ENCODE measurements at places on chromosomes 13 and 19. TPM values are rescaled to one million over a fixed set of nuclear protein-coding genes. Genes with fewer than 3 reads are reported as not detected.

The SPC24 gene
- 1.8 TPM for total RNA-seq

The LILRA1 gene
- 0.21 TPM for total RNA-seq

The NMRK2 gene
- 0.67 TPM for total RNA-seq

The FAM83E gene
- total RNA-seq = not detected

The ICAM5 gene
- 0.88 TPM for total RNA-seq

The GRIN3B gene
- total RNA-seq = not detected

The EID2B gene
- total RNA-seq = 6.3 TPM

The CYSLTR2 gene
- 1.6 TPM for total RNA-seq

The DOCK9 gene
- total RNA-seq = 113 TPM

DNA sequence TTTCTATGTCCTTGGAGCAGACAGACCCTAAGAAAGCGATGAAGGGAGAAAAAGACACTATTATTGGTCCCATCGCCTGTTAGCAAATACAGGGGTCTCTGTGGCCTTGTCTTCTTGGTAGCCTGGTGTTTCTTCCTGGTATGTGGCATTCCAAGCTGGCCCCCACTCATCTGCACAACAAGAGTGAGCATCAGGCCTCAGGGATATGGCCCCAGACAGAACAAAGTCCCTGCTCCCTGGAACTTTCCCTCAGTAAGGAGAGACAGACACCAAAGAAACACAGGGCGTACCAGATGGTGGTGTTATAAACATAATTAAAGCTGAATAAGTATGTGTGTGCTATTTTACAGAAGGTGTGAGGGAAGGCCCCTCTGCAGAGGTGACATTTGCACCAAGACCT, 48.2 kb upstream of the KPNA3 start:
- no peak overlapping the region for H3K27ac ChIP-seq
- no peaks in the 10 kb centered on the region for H3K4me1 ChIP-seq
- H3K4me3 ChIP-seq = no peak overlapping the region
- no peaks in the 10 kb centered on the region for H3K36me3 ChIP-seq

DNA sequence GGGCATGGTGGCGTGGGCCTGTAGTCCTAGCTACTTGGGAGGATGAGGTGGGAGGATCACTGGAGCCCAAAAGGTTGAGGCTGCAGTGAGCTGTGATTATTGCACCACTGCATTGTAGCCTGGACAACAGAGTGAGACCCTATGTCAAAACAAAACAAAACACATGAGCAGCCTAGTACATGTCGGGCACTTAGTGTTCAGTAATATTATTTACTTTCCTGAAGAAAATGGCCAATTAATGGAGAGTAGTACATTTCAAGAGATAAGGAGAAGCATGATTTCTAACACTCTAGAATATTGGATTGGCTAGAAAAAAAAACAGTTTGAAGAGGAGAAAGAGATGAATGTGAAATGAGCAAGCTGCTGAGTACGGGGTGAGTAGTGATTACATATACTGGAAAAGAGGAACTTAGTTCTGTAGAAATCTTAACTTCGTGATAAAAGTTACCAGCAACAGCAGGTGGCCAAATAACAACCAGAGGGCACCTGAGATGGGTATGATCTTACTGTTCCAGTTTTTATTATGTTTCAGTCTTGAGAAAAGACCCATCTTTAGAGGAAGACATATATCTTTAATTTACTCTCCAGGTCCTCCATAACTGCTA, 36.2 kb downstream of the SPATA13 start:
- H3K27ac ChIP-seq = no peak overlapping the region
- no peak overlapping the region for H3K4me3 ChIP-seq
- H3K4me1 ChIP-seq = no peaks in the 10 kb centered on the region
- H3K27me3 ChIP-seq = no peaks in the 10 kb centered on the region
- H3K36me3 ChIP-seq = no peaks in the 10 kb centered on the region
- DNase-seq = no peak

- H3K4me1 ChIP-seq = no peaks in the 10 kb centered on the region
- H3K36me3 ChIP-seq = no peaks in the 10 kb centered on the region
- H3K4me3 ChIP-seq = no peak overlapping the region
- H3K27ac ChIP-seq = no peak overlapping the region
- DNase-seq = no peak
- H3K27me3 ChIP-seq = no peaks in the 10 kb centered on the region
These were observed 201.7 kb upstream of the UBL3 start for GRCh38 chr13:30052120-30052519.

DNA sequence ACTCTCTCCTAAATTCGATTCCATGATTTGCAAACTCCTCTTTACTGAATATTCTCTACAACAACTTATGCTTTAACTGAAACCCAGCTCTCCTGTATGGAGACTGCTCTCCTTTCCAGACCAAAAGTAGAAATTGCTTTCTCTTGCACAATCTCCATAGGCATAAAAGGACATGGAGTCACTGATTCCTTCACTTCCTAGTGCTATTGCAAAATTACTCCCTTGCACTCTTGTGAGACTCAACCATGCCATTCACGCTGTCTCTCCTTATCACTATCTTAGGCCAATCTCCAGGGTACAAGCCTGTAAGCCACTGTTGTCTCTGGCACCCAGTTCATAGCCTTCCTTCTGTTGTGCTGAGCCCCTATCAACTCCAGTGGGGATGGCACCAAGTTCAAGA, 30.6 kb downstream of the SERPINE3 start:
- H3K4me3 ChIP-seq = no peak overlapping the region
- no peaks in the 10 kb centered on the region for H3K4me1 ChIP-seq
- no peaks in the 10 kb centered on the region for H3K36me3 ChIP-seq
- no peaks in the 10 kb centered on the region for H3K27me3 ChIP-seq
- no peak overlapping the region for H3K27ac ChIP-seq
- DNase-seq = no peak

- H3K27ac ChIP-seq = no peak overlapping the region
- no peaks in the 10 kb centered on the region for H3K27me3 ChIP-seq
- DNase-seq = no peak
- no peak overlapping the region for H3K4me3 ChIP-seq
These were observed 93.9 kb upstream of the TDRD3 start for GRCh38 chr13:60303166-60303565.

GRCh38 chr19:50968716-50969412, 527 bp downstream of the KLK6 start:
- H3K4me1 ChIP-seq = no peaks in the 10 kb centered on the region
- no peak overlapping the region for H3K4me3 ChIP-seq
- DNase-seq = no peak
- no peaks in the 10 kb centered on the region for H3K27me3 ChIP-seq
- H3K36me3 ChIP-seq = no peaks in the 10 kb centered on the region

- no peaks in the 10 kb centered on the region for H3K27me3 ChIP-seq
- H3K4me3 ChIP-seq = no peak overlapping the region
- H3K36me3 ChIP-seq = no peaks in the 10 kb centered on the region
- peaks cover 16% of the 10 kb centered on the region for H3K4me1 ChIP-seq
These were observed 70.6 kb upstream of the SERP2 start for GRCh38 chr13:44302940-44303575.

GRCh38 chr13:22278336-22278929, 607.6 kb downstream of the FGF9 start:
- no peaks in the 10 kb centered on the region for H3K4me1 ChIP-seq
- H3K4me3 ChIP-seq = no peak overlapping the region
- DNase-seq = peak; percentile 28
- no peak overlapping the region for H3K27ac ChIP-seq

GRCh38 chr13:73751290-73751689, 382.9 kb downstream of the KLF12 start:
- H3K4me3 ChIP-seq = no peak overlapping the region
- H3K36me3 ChIP-seq = no peaks in the 10 kb centered on the region
- no peaks in the 10 kb centered on the region for H3K4me1 ChIP-seq
- no peak for DNase-seq
- H3K27me3 ChIP-seq = no peaks in the 10 kb centered on the region

DNA sequence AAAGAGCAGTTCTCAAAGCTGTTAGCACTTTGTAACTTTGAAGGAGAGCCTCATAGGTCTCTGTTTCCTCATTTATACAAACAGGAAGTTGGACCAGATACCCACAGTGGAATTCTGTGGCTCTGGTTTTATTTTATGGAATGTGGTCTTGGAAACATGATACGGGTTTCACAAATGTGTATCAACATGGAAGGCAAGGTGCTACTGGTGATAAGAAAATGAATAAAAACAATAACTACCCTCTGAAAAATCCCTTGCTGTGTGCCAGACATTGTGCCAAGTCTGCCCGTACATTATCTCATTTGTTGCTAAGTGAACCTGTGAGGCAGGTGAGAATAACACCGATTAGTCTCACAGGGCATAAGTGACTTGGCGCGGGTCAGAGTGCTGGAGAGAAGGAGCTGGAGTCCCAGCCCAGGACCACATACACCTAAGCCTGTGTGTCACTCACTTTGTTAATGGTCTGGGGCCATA, 45.0 kb upstream of the RNF113B start:
- no peak overlapping the region for H3K27ac ChIP-seq
- H3K27me3 ChIP-seq = no peaks in the 10 kb centered on the region
- no peaks in the 10 kb centered on the region for H3K4me1 ChIP-seq
- DNase-seq = no peak
- no peaks in the 10 kb centered on the region for H3K36me3 ChIP-seq

- no peak overlapping the region for H3K27ac ChIP-seq
- H3K36me3 ChIP-seq = no peaks in the 10 kb centered on the region
- no peak overlapping the region for H3K4me3 ChIP-seq
- no peaks in the 10 kb centered on the region for H3K4me1 ChIP-seq
These were observed 285.8 kb upstream of the PCDH9 start for GRCh38 chr13:67515895-67516294.

DNA sequence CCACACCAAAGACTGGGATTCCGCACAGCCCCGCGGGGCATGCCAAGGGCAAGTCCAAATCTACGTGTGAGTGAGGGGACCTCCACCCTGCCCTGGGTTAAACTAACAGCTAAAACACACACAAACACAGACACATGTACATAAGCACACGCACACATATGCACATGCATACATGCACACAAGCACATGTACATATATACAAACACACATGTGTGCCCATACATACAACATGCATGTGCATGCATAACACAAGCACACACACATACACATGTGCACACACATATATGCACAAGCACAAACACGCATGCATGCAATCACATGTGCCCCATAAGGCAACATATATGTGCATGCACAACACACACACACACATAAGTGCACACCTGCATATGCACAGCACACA, 136.7 kb downstream of the SOX1 start:
- DNase-seq = no peak
- H3K27me3 ChIP-seq = no peaks in the 10 kb centered on the region
- H3K4me3 ChIP-seq = no peak overlapping the region
- no peaks in the 10 kb centered on the region for H3K36me3 ChIP-seq
- no peak overlapping the region for H3K27ac ChIP-seq

- H3K36me3 ChIP-seq = no peaks in the 10 kb centered on the region
- H3K27me3 ChIP-seq = no peaks in the 10 kb centered on the region
- no peaks in the 10 kb centered on the region for H3K4me1 ChIP-seq
- no peak overlapping the region for H3K4me3 ChIP-seq
These were observed 1694.4 kb downstream of the EFNB2 start for GRCh38 chr13:104841110-104841509.

- peaks cover 5% of the 10 kb centered on the region for H3K4me1 ChIP-seq
- no peaks in the 10 kb centered on the region for H3K36me3 ChIP-seq
- peak overlapping the region; percentile 41 for H3K27ac ChIP-seq
- DNase-seq = no peak
These were observed 3.9 kb downstream of the OSCAR start for GRCh38 chr19:54096617-54097106.

DNA sequence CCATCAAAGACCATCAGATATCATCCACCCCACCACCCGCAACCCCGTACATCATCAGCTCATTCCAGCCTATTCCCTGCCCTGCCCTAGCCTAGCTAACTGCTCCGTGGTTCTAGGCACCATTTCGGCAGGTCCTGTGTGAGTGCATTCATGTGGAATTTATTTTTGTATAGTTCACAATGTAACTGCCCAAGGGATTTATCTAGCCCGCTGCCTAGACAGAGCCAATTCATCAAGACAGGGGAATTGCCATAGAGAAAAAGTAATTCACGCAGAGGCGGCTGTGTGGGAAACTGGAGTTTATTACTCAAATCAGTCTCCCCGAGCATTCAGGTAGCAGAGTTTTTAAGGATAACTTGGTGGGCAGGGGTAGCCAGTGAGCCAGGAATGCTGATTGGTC, 109.2 kb upstream of the UBL3 start:
- no peaks in the 10 kb centered on the region for H3K27me3 ChIP-seq
- no peak for DNase-seq
- no peak overlapping the region for H3K4me3 ChIP-seq
- H3K36me3 ChIP-seq = no peaks in the 10 kb centered on the region
- H3K27ac ChIP-seq = no peak overlapping the region

- H3K27ac ChIP-seq = no peak overlapping the region
- no peaks in the 10 kb centered on the region for H3K27me3 ChIP-seq
- no peaks in the 10 kb centered on the region for H3K4me1 ChIP-seq
- DNase-seq = no peak
- H3K4me3 ChIP-seq = no peak overlapping the region
These were observed 35.7 kb downstream of the NHLRC3 start for GRCh38 chr13:39073983-39074382.

DNA sequence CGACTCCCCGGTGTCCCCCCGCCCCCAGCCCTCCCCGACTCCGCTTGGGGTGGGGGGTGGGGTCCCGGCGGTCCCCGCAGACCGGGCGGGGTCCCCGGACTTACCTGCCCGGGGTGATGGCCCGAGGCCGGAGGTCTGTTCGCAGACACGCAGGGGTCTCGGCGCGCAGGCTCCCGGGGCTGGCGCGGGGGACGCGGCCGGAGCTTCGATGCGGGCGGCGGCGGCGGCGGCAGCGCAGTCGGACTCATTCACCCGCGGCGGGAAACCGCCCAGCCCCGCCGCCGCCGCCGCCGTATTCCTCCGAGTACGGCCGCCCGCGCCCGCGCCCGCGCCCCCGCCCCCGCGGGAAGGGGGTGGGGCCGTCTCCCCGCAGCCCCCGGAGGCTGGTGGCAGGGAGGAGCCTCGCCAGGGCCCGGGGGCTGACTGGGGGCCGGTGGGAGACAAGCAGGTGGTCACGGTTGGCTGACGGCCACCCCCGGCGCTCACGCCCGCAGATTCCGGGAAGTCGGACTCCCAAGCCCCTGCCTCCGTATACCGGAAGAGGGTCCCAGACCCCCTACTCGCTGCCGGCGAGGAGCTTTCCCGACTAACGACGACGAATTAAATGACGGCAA, at the start of gene C2CD4C:
C2CD4C (minus strand) TSS at position 246 of the 614 bp plus-strand sequence. CDS start 786 bp downstream, outside the sequence.
- peaks cover 7% of the 10 kb centered on the region for H3K27me3 ChIP-seq
- H3K27ac ChIP-seq = no peak within 1 kb of the TSS
- peaks cover 12% of the 10 kb centered on the region for H3K4me1 ChIP-seq
- peak within 1 kb of the TSS; percentile 38 for H3K4me3 ChIP-seq
- no peaks in the 10 kb centered on the region for H3K36me3 ChIP-seq
- DNase-seq = no peak

Measured in uterus (tissue), 4 donors.